ENCODE measurements at places on chromosomes 4 and X. TPM values are rescaled to one million over a fixed set of nuclear protein-coding genes. Genes with fewer than 3 reads are reported as not detected.
A peak's percentile ranks its signal among the peaks of the same experiment; 100 is the strongest.

- no peak for DNase-seq
Measured at GRCh38 chrX:133653358-133653757, 238.1 kb upstream of the GPC4 start.

DNA sequence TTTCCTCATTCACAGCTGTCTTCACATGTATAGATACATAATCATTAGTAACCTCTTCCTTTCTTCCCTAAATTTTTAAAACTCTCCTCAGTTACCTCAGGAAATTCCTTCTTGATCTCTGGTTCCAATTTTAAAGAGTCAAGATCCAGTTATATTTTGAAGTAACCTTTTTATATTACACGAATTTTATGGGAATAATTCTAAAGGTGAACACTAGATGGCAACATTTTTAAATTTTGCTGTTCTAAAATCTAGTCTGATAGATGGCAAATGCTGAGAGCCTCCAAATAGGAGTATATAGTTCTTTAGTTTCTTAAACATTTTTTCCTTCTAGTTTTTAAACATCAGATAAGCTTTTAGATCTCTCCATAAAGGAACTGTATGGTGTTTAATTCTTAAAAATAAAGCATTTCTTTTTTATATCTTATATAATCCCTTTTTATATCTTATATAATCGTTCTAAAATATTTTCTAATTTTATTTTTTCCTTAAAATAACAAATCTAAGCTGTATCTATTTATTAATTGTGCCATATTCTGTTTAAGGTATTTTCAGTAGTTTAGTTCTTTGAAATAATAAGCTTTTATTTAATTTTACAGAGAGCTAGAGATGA is 37.9 kb upstream of the PAPSS1 start:
- no peak for DNase-seq

GRCh38 chr4:55608591-55608990 is 16.5 kb upstream of the PDCL2 start:
- no peak for DNase-seq

DNA sequence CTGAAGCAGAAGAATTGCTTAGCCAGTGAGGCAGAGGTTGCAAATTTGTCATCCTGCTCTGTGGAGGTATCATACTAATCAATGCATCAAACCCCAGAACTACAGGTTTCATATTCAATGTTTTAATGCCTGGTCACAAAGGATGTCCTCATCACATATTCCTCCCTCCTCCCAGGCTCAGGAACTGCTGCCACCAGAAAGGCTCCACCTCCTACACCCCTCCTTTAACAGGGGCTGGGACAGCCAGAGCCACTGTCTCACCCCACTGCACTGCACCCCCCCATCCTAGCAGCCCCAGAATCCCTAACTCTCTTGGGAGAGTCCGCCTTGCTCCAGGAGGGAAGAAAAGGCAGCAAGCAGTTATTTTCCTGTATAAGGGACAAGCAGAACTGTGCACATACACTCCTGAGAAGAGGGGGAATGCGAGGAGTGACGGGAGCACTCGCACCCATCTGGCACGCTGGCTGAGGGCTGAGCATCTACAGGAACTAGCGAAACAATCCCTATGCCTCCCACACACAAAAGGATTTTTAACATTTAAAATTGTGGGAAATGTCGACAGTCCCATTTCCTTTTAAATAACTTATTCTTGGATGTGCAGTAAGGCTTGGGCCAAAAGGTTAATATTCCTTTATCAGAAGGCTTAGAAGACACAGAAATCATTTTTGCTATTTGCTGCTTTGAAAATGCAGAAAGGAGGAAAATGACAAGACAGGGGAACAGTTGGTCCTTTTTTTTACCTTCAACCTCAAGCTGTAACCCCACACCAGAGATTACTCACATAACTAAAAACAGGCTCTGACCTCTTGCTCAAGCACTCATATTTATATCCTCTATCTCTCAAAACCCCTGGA is 27.8 kb downstream of the CD99L2 start:
- no peak for DNase-seq

GRCh38 chr4:87304745-87305432 is 17.8 kb downstream of the HSD17B13 start:
- peak; percentile 14 for DNase-seq

GRCh38 chrX:17634542-17635207 is 102.6 kb upstream of the SCML1 start:
- DNase-seq, result no peak

Gene UVSSA
- total RNA-seq, result 24.3 TPM

Gene MAGEA2B
- total RNA-seq, result 35.3 TPM

DNA sequence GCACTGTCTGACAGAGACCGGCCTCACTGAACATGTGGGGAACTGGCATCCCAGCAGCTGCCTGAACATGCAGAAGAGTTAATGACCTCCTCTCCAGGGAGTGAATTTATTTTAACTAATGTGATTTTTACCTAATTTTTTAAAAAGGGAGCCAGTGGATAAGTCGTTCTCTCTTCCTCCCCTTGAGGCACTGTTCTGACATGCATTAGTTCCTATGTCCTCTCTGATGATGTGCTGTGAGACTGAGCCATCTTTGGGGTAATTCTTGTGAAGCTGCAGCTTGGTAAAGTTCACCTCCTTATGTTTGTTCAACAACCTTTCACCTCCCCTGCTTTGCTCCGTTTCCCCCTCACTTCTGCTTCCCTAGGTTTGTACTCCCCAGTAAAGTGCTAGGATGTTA is 139.7 kb downstream of the COL25A1 start:
- DNase-seq, result no peak

Gene RBM47
- 79.0 TPM for total RNA-seq

DNA sequence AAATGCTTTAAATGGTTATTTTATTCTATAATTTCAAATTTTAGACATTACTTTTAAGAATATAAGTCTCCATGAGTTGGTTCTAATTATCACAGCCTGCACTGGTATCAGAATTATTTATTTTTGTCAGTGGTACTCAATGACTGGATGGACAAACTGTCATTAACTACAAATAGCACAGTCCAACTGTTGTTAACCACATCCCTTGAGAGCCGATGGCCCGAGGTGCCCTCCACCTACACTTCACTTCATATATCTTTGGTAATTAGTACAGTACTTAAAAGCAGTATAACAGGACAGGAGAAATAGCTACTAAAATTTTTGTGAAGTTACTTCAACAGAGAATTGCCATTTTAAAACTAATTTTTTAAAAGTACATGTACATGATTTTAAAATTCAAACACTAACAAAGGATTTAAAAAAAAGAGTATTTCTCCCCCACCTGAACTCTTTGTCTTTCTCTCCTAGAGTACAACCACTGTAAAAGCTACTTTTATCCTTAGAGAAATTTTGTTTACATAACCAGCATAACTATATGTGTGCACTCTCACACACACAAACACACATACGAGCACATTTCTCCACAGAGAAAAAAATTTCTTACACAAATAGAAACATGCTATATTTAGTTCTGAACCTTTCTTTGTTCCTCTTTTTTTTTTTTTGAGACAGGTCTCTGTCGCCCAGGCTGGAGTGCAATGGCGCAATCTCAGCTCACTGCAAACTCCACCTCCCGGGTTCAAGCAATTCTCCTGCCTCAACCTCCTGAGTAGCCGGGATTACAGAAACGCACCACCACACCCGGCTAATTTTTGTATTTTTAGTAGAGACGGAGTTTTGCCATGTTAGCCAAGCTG is 6.5 kb downstream of the TIFA start:
- DNase-seq, result no peak

- DNase-seq, result peak; percentile 65
Measured at GRCh38 chr4:13701937-13702446, 74.5 kb upstream of the BOD1L1 start.

DNA sequence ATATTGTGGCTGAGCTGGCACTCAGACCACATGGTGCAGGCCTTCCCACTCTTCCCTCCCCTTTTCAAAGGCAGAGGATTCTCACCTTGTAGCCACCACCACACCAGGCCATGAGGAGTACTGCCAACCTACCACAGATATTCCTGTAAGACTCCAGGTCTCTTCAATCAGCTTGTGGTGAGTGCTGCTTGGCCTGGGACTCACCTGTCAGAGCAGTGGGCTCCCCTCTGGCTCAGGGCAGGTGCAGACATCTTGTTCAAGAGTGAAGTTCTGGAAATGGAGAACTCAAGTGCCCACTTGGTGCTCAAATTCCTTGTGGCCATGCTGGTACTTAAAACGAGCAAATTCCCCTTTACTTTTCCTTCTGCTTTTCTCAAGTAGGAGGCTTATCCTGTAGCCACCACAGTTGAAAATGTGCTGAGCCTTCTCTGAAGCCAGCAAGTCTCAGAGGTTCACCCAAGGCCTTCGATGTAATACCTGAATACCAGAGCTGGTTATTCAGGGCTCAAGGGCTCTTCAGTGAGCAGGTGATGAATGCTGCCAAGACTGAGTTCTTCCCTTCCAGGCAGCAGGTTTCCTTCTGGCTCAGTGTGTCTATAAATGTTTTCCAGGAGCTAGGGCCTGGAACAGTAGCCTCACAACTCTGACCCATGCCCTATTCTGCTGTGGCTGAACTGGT is 212.9 kb downstream of the TEX13C start:
- DNase-seq, result no peak

Gene PDK3
- 12.5 TPM for total RNA-seq

DNA sequence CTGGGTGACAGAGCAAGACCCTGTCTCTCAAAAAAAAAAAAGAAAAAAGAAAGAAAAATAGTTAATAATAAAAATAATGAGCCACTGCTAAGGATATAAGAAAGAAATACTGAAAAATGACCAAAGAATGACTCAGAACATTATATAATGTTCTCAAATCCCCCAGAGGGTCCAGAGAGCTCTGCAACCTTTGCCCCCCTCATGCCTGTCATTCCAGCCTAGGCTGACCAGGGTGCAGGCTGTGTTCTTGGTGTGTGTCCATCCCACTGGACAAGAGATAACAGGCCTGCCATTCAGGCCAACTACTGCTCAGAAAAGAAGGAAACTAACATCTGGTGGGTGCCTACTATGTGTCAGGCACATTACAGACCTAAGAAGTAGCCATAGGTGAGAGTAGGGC is 72.7 kb upstream of the EDNRA start:
- DNase-seq, result no peak

Gene SPANXN3
- not detected for total RNA-seq

DNA sequence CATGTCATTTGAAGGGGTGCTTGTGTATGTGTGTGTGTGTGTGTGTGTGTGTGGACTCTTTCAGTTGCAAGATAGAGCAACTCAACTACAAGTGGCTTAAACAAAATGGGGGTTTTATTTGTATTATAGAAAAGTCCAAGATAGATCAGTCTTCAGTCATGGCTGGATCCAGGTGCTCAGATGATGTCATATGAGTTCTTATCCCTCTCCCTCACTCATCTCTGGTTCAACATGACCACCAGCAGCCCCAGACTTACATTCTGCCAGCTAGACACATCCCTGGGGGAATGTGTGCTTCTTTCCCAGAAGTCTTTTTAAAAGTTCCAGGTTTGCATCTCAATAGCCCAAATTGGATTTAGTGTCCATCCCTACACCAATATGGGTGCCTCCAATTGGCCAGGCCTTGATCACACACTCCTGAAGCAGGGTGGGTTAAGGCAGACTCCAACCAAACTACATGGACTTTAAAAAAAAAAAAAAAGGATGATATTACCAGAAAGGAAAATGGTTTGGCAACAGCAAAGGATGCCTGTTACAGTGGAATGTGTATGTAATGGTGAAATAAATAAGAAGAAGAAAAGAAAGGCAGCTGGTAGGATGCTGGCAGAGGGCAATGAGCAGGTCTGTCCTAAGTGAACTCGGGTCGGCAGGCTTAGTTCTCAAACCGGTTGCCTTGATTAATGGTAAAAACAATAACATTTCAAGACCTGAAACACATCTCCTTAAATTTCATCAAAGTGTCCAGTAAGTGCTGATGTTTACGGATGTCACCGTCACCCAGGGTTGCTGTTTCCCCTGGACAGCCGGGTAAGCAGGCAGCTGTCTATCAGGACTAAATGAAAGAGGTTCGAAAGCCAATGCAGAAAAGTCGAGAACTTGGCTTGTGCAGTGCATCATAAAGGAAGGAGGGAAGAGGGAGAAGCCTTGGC is 107.7 kb downstream of the SMIM20 start:
- DNase-seq, result peak; percentile 48

Gene MGARP
- not detected for total RNA-seq

GRCh38 chr4:87541956-87542709 is 13.0 kb upstream of the SPARCL1 start:
- DNase-seq, result no peak

DNA sequence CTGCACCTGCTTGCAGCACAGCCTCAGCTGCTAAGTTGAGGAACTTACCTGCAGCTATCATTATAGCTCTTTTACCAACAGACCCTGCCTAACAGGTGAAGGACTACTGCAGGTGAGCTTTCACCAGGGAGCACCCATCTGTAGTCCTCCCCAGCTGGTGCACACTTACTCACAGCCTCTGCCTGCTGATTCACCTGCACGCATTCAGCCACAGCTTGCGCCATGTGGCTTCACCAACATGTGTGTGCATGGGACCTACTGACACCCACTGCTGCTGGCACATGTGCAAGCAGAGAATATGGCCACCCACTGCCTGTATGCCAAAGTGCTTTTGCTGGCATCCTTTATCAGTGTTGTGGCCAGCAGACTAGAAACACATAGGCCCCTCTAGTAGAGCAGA is 146.7 kb upstream of the KLHL4 start:
- DNase-seq, result no peak

Gene CLGN
- 0.38 TPM for total RNA-seq

- no peak for DNase-seq
Measured at GRCh38 chr4:82968972-82969371, 41.7 kb downstream of the LIN54 start.

Gene PLXNB3
- total RNA-seq, result 39.4 TPM

- DNase-seq, result peak; percentile 54
Measured at GRCh38 chrX:16892504-16893362, 22.6 kb upstream of the RBBP7 start.

DNA sequence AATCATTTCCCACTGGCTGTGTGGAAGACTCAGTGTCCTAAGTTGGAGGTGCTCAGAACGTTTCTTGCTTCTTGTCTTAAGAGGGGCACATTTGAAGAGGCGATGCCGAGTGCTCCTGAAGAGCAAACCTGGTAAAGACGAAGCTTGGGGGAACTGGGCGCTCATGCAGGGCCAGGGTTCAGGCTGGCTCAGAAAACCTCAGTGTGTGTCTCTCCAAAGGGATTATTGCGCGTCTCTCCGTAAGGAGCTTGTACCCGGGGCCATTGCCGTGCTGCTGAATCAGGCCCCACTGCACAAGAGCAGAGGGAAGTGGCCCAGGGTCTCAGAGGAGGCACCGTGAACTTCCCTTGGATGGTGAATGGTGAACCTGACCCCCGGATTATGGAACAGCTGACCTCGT is 44.4 kb downstream of the PSAPL1 start:
- DNase-seq, result no peak

Gene HSPA4L
- total RNA-seq, result 5.1 TPM

GRCh38 chr4:40038977-40039376 is 17.7 kb upstream of the N4BP2 start:
- DNase-seq, result no peak

GRCh38 chr4:99382745-99383360 is 30.3 kb upstream of the ADH1C start:
- DNase-seq, result no peak

All from PC-9 (cell line).